Substantia nigra (tissue), 51 donors: ENCODE measurements at places on chromosomes 16 and 17.

DNA sequence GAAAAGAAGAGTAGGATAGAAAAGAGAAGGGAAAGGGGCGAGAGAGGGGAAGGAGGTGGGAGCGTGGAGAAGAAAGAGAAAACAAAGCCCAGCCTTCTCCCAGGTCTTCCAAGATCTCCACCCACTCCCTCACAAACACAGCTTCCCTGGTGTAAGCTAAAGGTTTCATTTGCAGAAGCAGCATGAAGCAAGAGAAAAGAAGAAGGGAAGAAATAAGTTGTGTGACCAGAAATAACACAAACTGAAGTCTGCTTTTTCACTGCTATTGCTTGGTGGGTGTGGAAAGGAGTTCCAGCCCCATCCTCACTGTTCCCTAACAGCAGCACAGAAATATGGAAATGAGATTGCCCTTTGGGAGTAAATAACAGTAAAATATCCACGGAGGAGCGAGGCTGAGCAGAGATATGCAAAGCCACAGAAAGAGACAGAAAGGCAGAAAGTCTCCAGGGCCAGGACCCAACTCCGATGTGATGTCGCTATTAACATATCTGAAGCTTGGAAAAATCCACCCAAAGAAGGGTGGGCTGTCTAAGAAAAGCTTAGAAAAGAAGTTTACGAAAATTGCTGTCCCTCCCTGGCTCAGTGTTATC, 10.3 kb upstream of the GAS7 start:
- no peak for DNase-seq

DNA sequence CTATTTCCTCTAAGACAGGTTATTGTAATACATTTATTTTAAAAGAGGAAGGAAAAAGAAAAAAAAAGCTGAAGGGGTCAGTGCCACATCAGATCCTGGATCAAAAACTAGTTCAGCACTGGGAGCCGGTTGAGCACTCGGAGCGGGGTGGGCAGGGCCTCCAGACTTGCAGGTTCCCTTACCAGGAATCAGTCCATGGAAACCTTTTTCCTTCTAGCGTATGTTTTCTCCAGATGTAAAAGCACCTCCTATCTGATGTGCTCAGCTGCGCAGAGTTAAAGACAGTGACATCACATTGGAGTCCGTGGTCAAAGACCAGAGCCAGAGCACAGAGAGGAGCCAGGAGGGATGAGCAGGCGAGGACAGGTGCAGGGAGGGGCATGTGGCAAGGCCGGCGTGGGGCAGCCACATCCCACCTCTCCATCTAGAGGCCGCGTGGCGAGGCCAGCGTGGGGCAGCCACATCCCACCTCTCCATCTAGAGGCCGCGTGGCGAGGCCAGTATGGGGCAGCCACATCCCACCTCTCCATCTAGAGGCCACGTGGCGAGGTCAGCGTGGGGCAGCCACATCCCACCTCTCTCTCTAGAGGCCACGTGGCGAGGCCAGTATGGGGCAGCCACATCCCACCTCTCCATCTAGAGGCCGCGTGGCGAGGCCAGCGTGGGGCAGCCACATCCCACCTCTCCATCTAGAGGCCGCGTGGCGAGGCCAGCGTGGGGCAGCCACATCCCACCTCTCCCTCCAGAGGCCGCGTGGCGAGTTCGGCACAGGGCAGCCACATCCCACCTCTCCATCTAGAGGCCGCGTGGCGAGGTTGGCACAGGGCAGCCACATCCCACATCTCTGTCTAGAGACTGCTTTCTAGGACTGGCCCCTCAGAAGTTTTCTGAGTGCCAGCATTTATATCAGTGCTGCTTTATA, 166.8 kb upstream of the CHMP6 start:
- no peak for DNase-seq

DNA sequence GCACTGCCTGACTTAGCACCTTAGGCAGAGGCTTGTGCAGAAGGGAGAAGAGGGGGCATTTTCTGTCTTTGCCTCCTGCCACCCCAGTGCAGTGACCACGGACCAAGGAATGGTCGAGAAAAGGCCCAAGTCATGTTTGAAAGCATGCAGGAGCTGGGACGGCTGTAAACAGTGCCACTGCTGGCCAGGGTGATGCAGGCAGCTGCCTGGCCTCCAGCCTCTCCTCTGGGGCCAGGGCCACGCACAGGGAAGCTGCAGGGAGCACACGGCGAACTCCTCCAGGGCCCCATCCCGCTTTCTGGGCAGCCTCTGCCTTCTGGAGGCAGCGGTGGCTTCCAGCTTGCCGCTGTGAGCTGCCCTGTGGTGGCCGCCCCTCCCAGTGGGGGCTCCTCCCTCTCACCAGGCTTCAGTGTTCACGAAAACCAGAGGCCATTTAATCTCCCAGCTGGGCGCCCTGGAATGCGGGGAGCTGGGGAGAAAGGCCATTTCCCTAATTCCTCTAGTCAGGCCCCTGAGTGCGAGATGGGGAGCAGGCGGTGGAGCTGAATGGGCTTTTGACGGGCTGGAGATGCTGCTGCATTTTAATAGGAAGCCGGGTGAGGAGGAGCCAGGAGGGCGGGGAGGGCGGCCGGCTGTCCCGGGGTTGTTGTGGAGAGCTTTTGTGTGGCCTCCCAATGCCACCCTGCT, 28.7 kb upstream of the DNAI2 start:
- DNase-seq: peak; percentile 74

GRCh38 chr16:12110361-12111107, 134.0 kb downstream of the SNX29 start:
- DNase-seq: no peak

DNA sequence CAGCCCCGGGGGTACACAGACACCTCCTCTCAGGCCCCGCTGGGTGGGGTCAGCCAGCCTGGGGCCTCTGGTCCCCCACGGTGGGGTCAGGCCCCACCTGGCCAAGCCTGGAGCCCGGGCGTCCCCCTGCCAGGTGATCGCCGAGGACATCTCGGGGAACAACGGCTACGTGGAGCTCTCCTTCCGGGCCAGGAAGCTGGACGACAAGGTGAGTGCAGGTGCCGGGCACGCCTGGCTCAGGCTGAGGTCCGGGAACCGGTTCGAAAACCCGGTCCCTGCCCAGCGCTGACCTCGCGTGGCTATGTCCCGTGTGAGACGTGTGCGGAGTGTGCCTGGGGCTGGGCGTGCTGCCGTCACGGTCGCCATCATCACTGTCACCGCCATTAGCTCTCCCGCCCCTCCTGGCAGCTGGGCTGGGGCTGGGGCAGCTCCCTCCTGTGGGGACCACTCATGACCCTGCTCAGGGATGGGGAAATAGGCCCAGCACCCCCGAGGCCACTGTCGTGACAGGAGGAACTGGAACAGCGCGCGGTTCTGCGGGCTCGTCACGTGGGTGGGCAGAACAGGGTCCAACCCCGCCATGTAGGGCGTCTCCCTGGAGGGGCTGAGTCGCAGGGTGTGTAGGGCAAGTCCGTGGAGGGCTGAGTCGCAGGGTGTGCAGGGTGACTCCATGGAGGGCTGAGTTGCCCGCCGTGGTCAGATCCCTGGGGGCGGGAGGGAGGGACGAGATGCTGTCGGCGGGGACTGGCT, 8.5 kb downstream of the CPNE7 start:
- DNase-seq: no peak

GRCh38 chr17:82105882-82106687, 8.0 kb upstream of the FASN start:
- peak; percentile 30 for DNase-seq

DNA sequence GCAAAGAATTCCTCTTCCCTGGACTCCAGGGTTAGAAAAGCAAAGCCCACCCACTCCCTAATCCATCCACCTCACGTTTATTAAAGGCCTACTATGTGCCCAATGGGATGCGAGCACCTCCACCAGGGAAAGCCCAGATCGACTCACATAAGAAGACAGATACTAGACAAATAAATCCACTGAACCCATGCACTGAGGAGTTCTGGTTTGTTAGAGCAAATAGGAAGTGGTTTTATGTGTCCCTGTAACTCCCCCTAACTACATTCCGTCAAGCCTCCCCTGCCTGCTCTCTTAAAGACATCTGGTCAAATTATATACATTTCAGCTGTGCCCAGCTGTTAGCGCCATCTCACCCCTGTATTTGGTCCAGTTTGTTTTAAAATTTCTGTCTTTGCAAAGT, 218.5 kb upstream of the RPL38 start:
- DNase-seq: no peak

DNA sequence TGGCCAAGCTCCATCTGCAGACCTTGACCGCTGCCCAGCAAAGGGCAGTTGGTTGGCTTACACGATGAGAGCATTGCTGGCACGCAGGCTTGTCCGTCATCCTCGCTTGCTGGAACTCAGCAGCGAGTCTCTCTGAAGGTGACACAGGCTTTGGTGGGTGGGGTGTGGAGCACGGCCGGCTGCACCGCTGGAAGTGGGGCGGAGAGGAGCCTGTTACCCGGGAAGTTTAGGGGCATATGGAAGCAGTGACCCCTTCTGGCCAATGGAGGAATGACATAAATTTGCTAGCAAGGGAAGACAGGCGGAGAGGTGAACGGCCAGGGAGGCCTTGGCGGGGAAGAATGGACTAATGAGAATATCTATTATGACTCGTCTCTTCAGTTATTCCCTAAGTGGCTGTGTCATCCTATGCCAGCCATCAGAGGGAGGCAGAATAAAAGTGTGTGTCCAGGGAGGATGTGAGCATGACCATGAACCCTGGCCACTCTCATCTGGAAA, 65.9 kb upstream of the SDK2 start:
- DNase-seq: peak; percentile 8

DNA sequence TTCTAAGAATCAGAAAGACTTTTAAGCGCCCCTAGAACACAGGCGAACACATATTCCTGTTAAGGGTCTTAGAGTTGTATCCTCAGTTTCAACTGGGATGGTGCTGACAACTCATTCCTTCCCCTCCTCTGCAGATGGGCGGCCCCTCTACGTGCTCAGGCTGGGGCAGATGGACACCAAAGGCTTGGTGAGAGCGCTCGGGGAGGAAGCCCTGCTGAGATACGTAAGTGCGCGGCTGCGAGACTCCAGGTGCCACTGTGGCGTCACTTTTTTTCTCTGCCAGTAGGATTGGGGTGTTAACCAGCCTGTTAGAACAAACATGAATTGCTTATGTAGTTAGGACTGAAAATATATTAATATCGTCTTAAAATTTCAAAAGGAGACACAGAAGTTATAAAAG, 62.7 kb downstream of the SEC14L1 start:
- no peak for DNase-seq

GRCh38 chr16:27291722-27292240, 22.0 kb upstream of the IL4R start:
- DNase-seq: no peak

- DNase-seq: no peak
Measured at GRCh38 chr16:21628121-21628726, 24.2 kb downstream of the IGSF6 start.

- DNase-seq: peak; percentile 46
Measured at GRCh38 chr16:67428146-67428731, 2.7 kb upstream of the HSD11B2 start.

DNA sequence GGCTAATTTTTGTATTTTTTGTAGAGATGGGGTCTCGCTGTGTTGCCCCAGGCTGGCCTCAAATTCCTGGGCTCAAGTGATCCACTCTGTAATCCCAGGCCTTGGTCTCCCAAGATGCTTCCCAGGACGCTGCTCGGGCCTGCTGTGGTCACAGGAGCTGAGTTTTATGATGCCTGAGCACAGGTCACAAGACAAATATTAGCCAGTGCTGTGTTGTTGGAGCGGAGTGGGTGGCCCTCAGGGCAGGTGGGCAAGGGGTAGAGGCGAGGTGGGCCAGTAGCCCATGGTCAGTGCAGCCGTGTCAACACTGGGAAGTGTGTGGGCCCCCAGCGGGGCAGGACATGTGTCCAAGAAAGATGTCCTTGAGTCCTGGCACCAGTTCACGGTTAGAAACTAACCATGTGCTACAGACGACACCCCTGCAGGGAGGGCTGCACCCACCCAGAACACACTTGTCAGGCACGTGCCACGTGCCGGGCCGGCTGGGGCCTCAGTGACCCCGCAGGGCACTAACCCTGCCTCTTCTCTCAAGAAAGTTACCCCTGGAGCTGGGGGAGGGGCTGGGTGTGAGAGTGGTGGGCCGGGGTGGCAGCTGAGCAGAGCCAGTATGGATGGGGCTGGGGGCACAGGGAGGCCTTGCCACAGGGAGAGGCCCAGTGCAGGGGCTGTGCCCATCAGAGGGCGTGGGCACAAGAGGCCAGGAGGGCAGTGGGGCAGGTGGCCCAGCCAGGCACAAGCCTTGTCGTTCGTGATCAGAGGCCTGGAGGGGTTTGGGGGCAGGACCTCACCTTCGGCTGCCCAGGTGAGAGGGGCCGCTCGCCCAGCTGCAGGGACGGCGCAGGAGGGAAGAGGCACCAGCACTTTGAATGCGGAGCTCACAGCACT, 103.1 kb upstream of the CHMP6 start:
- no peak for DNase-seq

DNA sequence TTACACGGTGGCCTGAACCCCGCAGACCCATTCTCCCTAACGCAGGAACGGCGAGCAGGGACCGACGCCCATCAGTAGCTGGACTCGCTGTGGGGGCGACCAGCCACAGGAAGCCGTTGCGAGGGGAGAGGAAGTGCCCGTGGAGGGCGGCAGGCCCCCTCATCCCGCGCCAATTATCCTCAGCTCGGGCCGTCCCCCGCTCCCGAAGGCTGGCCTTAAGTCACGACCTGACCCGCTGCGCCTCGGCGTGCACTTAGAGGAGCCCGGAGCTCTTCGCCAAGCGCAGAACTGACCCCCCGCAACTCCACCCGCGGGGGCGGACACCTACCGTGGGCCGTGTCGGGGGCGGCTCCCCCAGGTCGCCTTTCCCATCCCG, 401 bp downstream of the ARL16 start:
- DNase-seq: no peak

GRCh38 chr16:72905581-72905980, 142.3 kb downstream of the ZFHX3 start:
- DNase-seq: no peak

DNA sequence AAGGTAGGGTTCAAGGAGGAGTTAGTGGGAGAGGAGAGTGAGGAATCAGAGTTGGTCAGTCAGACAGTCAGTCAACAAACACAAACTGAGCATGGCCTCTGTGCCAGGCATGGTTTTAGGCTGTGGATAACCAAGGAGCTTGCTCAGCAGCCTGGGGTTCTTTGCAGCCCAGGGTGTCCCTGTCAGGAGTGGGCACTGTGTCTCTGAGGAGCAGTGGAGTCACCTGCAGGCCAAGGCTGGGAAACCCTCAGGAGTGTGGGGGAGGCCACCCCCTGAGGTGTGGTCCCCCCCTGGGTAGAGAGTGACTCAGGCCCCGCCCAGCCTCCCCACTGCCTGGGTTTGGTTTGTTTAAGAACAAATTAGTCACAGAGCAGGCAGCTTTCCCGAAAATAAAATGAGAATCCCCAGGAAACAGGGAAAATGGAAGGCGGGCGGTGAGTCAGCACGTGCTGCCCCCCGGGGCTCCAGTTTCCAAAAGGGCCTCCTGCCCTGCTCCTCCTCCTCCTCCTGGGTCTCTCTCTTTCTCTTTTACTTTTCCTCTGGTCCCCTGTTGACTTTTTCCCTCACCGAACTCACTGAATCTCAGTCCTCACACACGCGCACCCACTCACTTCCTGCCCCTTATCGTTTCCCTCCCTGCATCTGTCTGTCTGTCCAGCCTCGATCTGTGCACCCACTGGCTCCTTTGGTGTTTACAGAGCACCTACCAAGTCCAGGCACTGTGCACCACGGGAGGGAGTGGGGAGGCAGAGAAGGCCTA, 44.3 kb downstream of the SOCS3 start:
- DNase-seq: no peak
